Lower lobe of right lung (tissue), 2 donors: ENCODE measurements at places on chromosomes 1 and 21.
A peak's percentile ranks its signal among the peaks of the same experiment; 100 is the strongest.

GRCh38 chr1:38138498-38139233 lies 92.1 kb upstream of the POU3F1 start:
- peak; percentile 79 for DNase-seq

- no peak for DNase-seq
Measured at GRCh38 chr1:111129376-111129775, 10.5 kb downstream of the DRAM2 start.

DNA sequence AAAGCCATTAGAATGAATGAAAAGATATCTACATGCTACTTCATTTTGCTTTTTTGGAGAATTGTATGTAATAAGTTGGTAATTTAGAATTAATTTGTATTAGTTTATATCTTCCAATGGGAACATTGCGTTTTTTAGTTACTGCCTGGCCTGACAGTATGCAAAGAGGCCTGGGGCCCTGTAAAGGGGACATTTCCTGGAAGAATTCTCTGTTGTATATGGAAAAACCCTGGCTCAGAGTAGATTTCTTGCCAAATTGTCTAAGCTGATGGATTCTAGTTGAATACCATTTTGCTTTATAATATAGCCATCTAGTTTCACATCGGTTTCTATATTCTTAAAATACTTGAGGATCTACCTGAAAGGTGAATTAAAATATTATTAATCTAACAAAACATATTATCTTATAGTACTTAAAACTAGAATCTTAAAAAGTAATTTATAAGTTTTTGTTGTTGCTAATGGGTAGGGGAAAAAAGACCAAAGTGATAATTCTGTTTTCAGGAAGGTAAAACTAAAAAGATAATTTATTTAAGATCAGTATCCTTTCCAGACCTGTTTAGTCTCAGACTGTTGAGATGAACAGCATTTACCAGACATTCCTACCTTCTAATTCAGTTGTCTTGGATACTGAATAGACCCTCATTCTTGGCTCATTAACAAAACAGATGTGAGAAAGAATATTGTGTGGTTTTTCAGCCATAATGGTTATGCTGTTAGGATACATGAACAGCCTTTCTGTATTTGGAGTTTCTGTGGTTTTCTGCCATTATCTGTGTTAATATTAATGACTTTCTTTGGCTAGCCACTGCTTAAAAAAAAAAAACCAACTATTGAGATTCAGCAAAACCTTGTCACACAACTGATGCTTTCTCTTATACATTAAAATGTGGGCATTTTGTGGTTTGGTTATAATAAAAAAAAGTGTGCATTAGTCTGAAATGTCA lies 4.8 kb downstream of the AGO3 start:
- no peak for DNase-seq

GRCh38 chr1:24294716-24295371 lies 24.3 kb upstream of the GRHL3 start:
- DNase-seq = peak; percentile 55

DNA sequence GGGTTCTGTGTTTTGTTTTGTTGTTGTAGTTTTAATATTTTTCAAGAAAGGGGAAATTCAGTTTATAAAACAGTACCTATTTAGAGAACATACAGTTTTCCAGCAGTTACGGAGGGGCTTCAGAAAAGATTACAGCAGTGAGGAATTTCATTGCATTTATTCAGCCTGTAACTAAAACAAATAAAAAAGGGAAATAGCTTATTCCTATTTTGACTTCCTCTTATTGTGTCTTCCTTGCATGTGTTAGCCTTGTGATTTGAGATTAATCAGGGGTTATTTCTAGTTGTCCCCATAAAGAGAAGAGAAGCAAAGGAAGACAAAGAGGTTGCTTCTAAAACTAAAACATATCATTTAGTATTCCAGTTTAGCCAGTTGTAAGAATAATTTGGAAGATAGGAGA lies 35.0 kb downstream of the CTTNBP2NL start:
- no peak for DNase-seq

DNA sequence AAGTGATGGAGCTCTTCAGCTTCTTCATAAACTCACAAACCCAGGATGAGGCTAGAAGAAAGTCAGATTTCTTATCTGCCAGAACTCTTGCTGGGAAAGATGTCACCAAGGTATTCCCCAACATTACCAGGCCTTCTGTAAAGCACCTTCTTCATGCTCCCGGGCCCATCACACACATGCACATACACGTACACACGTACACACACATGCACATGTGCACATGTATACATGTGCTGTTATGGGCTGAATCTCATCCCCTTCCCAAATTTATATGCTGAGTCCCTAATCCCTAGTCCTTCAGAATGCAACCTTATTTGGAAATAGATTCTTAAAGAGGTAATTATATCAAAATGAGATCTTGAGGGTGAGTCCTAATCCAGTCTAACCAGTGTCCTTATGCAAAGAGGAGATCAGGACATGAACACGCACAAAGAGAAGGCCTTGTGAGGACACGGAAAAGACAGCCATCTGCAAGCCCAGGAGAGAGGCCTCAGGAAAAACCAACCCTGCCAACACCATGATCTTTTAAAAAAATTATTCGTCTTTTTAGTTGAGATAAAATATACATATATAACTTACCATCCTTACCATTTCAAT lies 76.4 kb upstream of the LYST start:
- DNase-seq = no peak

DNA sequence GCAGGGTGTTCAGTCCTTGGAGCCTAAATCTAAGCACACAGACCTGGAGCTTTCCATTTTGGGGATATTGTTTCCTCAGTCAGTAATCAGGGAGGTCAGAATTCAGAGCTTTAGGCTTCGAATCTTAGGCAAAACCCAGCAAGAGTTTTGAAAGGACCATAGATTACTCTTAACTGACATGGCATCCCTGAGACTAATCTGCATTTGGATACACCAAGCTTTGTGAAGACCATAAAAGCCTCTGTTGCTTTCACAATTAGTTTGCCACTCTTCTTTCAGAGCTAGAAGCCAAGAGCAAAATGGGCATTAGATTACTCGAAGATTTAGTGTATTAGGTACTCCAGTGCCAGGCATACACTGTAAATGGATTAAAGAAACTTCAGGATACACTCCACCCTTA lies 131.8 kb upstream of the GREM2 start:
- DNase-seq = no peak

GRCh38 chr1:229217716-229218115 lies 53.2 kb upstream of the RAB4A start:
- DNase-seq = no peak

GRCh38 chr1:204466416-204467405 lies 27.9 kb downstream of the PIK3C2B start:
- no peak for DNase-seq

DNA sequence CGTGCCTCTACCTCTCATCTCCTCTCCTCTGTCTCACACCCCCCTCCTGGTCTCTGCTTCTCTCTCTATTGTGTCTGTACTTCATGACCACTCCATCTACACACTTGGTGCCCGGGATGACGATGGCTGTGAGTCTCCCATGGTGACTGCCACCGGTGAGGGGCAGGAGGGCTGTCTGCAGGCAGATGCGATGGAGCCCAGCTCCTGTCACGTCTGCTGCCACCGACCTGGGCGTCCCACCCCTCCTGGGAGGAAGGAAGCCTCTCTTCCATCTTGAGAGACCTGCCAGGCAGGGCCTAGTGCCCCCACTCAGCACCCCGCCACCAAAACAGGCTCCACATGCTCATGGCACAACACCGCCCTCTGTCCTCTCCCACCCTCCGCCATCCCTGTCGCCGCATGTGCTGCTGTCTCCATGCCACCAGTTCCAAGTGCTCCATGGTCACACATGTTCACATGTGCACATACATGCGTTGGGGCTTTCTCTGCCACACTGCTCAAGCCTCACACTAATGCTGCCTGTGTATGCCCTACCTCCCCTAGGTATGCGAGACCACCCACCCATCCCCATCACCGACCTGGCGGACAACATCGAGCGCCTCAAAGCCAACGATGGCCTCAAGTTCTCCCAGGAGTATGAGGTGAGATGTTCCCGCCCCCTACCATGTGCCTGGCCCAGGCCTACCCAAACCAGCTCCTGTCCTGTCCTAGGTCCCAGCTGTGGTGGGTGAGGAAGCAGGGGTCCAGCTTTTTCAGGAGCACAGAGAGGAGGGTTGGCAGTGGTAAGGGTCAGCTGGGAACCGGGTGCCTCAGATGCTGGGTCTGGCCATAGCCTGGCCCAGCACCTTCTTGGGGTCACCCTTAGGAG lies 36.6 kb upstream of the KDM4A start:
- no peak for DNase-seq

- no peak for DNase-seq
Measured at GRCh38 chr21:27326301-27326700, 359.4 kb upstream of the ADAMTS5 start.

GRCh38 chr1:1156140-1157032 lies 17.3 kb upstream of the TTLL10 start:
- no peak for DNase-seq
